ENCODE measurements at places on chromosomes 16 and 17.

DNA sequence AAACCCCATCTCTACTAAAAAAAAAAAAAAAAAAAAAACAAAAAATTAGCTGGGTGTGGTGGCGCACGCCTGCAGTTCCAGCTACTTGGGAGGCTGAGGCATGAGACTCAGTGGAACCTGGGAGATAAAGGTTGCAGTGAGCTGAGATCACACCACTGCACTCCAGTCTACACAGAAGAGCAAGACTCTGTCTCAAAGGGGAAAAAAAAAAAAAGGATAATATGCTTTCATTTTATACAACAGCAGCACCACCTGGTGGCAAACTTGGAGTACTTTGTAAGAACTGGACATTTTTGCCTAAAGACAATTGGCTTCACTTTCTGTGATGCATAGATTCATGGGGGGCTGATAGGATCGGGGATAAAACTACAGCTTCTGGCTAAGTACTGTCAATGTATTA lies 8.5 kb downstream of the CHTF8 start:
- no peak for DNase-seq

GRCh38 chr16:56264609-56264972 lies 73.3 kb downstream of the GNAO1 start:
- DNase-seq = no peak

- peak; percentile 21 for DNase-seq
Observed at GRCh38 chr17:65690626-65691310, 129.3 kb upstream of the AXIN2 start.

GRCh38 chr16:58543685-58544084 lies 28.4 kb downstream of the SETD6 start:
- DNase-seq = no peak

GRCh38 chr17:38459567-38459966 lies 31.3 kb downstream of the ARHGAP23 start:
- DNase-seq = no peak

GRCh38 chr17:47295037-47295873 lies 28.5 kb upstream of the EFCAB13 start:
- DNase-seq = no peak

GRCh38 chr17:7982173-7982572 lies 20.2 kb upstream of the GUCY2D start:
- DNase-seq = no peak

DNA sequence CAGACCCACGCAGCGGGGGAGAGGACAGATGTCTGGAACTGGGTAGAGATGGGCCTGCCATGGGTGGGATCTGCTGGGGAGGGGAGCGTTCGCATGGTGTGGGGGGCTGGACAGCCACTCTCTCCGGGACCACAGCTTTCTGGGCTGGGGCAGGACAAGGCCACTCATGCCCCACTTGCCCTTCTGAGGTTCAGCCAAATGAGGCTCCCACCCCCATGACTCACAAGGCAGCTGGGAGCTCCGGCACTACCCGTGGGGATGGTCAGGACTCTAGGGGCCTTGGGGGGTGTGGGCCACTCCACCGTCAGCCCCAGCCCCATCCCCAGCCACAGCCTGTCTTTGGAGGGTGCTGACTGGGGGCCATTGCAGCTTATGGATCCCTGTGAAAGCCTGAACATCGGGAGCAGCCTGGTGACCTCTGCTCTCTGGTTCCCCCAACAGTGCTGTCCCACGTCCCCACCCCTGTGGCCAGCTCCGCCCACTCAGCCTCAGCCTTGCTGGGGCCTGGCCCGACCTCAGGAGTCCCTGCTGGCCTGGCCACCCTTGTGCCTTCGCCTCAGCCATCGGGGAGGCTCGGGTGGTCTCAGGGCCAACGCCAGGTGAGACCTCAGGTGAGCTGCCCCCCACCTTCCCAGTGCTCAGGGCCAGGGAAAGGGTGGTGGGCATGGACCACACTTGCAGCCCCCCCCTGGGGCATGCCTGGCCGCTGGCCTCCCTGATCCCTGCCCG lies 4.7 kb upstream of the CDH15 start:
- DNase-seq = no peak

DNA sequence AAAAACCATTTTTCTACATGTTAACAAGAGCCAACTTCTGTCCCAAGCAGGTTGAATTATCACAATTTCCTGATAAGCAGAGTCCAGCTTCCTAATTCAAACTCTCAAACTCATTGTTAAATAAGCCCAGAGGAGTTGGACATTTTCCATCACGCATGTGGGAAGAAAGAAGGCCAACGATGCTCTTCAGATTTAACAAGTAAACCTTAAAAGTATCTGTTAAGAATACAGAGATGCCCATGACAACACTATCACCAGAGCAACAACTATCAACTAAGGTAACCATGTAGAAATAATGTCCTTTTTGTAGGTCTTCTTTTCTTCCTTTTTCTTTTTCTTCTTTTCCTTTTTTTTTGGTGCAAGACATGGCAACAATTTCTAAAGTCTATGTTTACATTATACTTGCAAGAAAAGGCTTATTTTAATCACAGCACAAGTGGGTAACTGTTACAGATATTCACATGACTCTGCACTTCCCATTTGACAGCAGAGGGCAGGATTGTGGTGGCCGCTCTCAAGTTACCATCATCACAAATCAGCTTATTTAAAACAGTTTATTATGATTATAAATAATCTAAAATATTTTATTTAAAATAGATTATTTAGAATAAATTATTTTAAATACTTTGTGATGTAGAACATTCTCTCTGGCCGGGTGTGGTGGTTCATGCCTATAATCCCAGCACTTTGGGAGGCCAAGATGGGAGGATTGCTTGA lies 35.7 kb upstream of the DHRS7B start:
- DNase-seq = no peak

- DNase-seq = no peak
Observed at GRCh38 chr17:69245617-69246016, 17.0 kb upstream of the ABCA10 start.

DNA sequence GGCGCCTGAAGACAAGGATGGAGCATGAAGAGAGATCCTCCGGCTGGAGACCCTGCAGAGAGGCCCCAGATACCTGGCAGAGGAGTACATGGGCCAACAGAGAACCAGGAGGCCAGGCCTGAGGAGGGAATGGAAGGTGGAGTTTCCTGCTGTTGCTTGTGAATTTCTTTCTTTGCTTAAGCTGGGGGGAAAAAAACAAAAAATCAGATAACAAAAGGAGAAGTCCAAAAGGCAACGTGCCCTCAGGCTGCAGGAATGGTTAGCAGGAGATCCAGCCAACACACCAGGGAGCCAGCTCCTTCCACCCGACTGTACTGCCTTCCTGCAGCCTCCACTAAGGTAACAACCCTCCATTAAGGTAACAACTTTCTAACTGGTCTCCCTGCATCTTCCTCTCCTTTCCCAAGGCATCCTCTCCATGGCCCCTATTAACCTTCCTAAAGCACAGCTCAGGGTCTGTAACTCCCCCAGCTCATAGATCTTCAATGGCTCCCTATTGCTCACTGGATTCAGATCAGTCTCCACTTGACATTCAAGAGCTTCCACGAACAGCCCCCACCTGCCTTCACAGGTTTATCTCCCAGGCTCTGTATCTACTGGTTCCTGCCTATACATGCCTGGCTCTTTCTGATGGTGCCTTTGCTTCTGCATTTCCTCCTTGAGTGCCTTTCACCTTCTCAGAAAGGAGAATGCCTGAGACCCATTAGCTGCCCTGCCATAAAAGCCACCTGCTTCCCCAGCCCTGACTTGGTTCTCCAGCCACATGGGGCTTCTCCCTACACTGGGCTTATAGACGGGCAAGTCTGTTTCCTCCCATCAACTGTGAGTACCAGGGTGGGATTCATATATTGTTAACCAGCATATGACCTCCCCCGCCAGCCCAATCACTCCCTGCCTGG lies 725 bp upstream of the ARL5C start:
- DNase-seq = no peak

DNA sequence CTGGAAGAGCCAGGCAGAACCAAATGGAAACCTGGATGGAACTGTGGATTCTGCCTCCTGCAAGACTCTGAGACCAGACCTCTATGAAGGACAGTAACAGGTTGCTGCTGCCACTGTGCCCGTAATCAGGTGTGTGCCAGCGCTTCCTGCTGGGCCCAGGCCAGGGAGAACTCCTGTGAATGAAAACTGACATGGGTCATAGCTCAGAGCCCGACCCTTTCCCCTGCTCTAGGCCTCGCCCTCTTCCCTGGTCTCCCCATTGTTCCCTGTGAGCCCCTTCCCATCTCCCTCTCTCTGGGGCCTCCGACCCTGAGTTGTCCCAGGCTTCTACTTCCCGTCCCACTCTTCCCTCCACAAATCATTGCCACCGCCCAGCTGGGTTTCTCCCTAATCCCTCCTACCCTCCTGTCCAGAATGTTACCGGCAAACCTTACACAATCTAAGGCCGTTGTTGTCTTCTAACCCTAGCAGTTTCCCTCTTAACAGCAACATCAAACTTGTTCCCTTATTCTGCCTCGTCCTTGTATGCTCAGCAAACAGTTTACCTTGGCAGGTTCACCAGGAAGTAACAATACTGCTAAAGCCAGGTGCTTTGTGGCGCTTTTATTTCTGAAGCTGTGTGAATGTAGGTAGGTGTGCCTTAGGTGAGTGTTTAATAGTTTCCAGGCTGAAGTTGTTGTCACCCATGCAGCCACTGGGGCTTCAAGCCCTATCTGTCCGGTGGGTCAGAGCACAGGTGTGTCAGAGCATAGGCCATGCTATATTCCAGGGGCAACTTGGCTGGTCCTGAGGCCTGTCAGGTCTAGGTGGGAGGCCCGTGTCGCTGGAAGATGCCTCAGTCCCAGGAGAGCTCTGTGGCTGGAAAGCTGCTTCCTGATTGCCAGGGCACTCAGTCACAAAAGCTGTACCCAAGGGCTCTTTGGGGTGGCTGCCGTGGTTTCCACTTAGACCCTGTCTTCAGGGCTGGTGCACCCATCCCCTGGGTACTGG lies 32.0 kb downstream of the SMPD3 start:
- DNase-seq = peak; percentile 88

GRCh38 chr17:11980813-11981212 lies 16.5 kb downstream of the ZNF18 start:
- DNase-seq = no peak

- no peak for DNase-seq
Observed at GRCh38 chr16:84778720-84779119, 41.1 kb upstream of the CRISPLD2 start.

DNA sequence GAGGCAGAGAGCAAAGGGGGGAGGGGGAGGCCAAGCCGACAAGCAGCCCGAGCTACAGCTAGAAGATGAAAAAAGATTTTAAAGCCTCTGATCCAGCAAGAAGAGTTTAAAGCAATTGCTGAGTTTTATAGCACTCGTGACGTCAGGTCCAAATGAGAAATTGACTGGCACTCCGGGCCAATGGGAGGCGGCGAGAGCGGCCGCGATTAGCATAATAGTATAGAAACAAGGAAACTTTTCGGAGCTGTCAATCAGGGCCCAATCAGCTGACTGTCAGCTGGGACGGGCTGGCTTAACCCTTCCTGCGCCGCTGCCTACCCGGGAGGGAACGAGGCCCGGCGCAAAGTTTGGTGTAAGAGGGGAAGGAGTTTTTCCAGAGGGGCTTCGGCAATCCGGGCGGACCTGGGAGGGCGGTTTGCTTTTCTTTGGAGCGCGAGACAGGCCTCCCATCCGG lies at the start of gene MAF:
MAF (minus strand) TSS at position 100 of the 454 bp plus-strand sequence. CDS start 835 bp downstream, outside the sequence.
- peak; percentile 53 for DNase-seq

GRCh38 chr16:7013990-7014389 lies 318.7 kb upstream of the RBFOX1 start:
- DNase-seq = no peak

DNA sequence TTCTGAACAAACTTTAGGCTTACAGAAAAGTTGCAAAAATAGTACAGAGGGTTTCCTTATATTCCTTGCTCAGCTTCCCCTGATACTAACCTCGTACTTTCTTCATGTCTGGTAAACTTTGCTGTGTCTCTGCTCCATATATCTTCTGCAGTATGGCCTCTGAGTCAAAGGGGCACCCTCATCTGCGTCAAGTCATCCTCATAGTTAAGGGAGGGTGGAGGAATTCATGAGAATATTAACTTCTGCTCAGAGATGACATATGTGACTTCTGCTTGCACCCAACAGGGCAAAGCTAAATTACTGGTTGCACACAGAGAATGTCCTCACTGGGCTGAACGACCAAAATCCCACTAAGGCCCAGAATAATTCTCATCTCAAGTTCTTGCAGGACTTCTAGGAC lies 4.3 kb upstream of the CCL7 start:
- DNase-seq = no peak

DNA sequence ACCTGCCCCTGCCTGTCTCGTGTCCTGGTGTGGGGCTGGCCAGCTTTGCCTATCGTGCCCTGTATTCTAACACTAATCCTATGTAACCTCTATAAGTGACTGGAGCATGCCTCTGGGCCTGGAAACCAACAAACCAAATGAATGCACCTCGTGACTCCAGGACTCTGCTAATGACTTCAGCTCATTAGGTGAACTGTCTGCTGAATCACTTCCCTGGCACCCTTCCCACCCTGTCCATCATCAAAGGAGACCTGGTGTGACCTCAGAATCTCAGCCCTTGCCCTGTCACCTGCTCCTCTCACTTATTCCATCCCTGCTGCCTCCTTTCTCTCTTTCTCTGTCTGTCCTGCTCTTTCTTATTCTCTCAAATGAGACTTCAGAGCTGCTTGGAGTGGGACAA lies 322.4 kb downstream of the CBLN1 start:
- DNase-seq = peak; percentile 5

DNA sequence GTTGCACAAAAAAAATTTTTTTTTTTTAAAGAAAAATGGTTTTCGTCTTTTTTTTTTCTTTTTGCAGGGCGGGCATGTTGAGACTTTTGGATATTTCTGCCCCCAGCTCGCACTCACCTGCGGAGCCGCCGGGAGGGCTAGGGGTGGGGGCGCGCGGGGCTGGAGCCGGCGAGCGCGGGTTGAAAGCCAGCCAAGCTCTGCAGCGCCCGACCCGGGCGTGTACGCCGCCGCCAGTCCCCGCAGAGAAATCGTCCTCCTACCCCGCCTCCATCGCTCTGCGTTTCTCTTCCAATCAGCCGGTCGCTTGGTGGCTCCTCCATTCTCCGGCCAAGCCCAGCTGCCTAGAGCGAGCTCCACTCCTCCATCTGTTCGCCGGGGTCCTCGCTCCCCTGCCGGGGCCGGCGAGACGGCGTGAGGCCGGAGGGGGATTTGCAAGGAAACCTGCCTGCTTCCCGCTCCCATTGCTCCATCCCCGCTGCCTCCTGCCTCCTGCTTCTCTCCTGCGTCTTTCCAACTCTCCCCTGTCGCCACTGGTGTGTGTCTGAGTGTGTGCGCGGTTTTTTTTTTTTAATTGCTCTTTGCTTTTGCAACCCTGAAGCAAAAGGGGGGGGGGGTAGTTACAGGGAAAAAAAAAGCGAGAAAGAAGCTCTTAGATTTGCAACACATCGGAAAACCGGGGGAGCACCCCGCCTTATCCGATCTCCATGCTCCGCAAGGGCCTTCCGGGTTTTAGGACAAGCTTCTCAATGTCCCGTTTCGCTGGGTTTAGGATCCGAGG lies 1.8 kb upstream of the UBTF start:
- DNase-seq = peak; percentile 72

GRCh38 chr17:8611137-8611536 lies 19.4 kb downstream of the MYH10 start:
- DNase-seq = no peak

DNA sequence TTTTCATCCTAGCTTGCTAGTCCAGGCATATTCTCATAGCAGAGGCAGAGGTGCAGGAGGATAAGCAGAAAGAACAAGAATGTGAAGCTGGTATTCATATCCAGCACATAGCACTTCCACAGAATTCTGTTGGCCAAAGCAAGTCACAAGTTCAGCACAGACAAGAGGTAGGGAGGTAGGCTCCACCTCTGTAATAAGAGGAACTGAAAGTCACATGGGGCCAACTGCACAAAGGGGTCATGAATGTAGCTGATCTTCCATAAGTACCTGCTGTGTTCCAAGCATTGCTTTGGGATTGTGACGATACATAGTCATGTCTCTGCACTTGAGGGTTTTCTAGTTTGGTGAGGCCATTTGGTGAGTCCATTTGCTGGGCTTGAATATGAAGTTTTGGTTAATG lies 110.8 kb upstream of the MPHOSPH6 start:
- no peak for DNase-seq
